ENCODE measurements at places on chromosomes 7 and 10.

- DNase-seq = peak; percentile 81
- H3K4me3 ChIP-seq = no peak overlapping the region
- no peak overlapping the region for H3K27ac ChIP-seq
- peaks cover 3% of the 10 kb centered on the region for H3K4me1 ChIP-seq
Measured at GRCh38 chr10:77004917-77005564, 632.6 kb downstream of the KCNMA1 start.

DNA sequence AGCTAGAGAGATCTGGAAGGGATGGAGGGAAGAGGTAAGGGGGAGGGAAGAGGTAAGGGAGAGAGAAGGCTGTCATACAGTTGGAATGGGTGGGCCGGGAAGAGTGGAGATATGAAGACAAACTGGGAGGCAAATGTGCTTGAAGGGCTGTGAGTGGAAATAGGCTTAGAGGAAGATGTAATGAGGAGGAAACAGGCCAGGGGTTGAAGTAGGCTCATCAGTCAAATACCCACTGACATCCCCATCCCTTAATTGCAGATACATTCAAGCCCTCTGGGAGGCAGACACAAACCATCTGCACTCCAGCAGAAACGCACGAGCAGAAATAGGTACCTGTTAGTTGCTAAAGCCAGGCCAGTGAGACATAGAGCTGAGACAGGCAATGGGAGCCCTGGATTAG is 2.1 kb downstream of the SYNPO2L start:
- H3K27ac ChIP-seq = no peak overlapping the region
- peak; percentile 29 for DNase-seq
- H3K27me3 ChIP-seq = no peaks in the 10 kb centered on the region
- H3K4me3 ChIP-seq = no peak overlapping the region
- H3K36me3 ChIP-seq = no peaks in the 10 kb centered on the region

DNA sequence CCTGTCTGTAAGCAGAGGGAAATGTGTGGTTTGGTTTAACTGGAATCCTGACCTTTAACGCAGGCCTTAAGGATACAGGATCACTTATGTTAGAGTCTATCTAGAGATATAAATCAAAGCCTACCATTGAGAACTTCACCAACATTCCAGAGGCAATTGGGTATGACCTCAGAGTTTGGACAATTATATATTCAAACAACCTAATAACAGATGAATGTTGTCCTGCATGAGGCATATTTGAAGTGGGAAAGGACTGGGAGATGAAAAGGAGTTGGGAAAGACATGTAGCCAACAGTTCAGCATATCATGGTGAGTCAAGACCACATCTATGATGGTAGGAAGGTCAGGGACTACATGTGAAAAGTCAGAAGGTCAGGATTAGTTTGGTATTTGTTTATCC is 274.2 kb downstream of the DOCK4 start:
- no peak for DNase-seq
- H3K27ac ChIP-seq = no peak overlapping the region
- peaks cover 18% of the 10 kb centered on the region for H3K4me1 ChIP-seq
- no peaks in the 10 kb centered on the region for H3K27me3 ChIP-seq
- H3K36me3 ChIP-seq = no peaks in the 10 kb centered on the region

- H3K4me3 ChIP-seq = no peak overlapping the region
- no peak overlapping the region for H3K27ac ChIP-seq
- H3K36me3 ChIP-seq = no peaks in the 10 kb centered on the region
- peaks cover 10% of the 10 kb centered on the region for H3K4me1 ChIP-seq
- no peaks in the 10 kb centered on the region for H3K27me3 ChIP-seq
- no peak for DNase-seq
Measured at GRCh38 chr7:36984710-36985312, 260.5 kb upstream of the AOAH start.

GRCh38 chr7:137934941-137935883 is 66.7 kb downstream of the CREB3L2 start:
- H3K4me1 ChIP-seq = peaks cover 14% of the 10 kb centered on the region
- DNase-seq = no peak
- no peaks in the 10 kb centered on the region for H3K27me3 ChIP-seq
- H3K27ac ChIP-seq = no peak overlapping the region

GRCh38 chr7:149776289-149776688 is 2.9 kb upstream of the ZNF467 start:
- H3K27me3 ChIP-seq = peaks cover 49% of the 10 kb centered on the region
- no peak for DNase-seq
- H3K27ac ChIP-seq = no peak overlapping the region
- peaks cover 12% of the 10 kb centered on the region for H3K4me1 ChIP-seq

GRCh38 chr7:155471718-155472117 is 13.8 kb downstream of the EN2 start:
- H3K27me3 ChIP-seq = peaks cover 100% of the 10 kb centered on the region
- no peak overlapping the region for H3K27ac ChIP-seq
- H3K4me1 ChIP-seq = peaks cover 16% of the 10 kb centered on the region

- H3K36me3 ChIP-seq = no peaks in the 10 kb centered on the region
- no peak for DNase-seq
- H3K27me3 ChIP-seq = no peaks in the 10 kb centered on the region
- H3K27ac ChIP-seq = no peak overlapping the region
- no peak overlapping the region for H3K4me3 ChIP-seq
Measured at GRCh38 chr7:91752102-91752501, 128.4 kb downstream of the MTERF1 start.

DNA sequence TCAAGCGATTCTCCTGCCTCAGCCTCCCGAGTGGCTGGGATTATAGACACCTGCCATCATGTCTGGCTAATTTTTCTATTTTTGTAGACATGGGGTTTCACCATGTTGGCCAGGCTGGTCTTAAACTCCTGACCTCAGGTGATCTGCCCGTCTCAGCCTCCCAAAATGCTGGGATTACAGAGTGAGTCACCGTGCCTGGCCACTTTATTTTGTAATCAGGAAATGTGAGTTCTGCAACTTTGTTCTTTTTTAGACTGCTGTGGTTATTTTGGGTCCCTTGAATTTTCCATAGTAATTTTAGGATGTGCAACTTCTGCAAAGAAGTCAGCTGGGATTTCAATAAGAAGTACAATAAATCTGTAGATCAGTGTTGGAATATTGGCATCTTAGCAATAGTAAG is 96.8 kb downstream of the CYTH3 start:
- H3K4me1 ChIP-seq = peaks cover 12% of the 10 kb centered on the region
- no peak overlapping the region for H3K27ac ChIP-seq
- DNase-seq = no peak
- H3K27me3 ChIP-seq = no peaks in the 10 kb centered on the region

- no peaks in the 10 kb centered on the region for H3K27me3 ChIP-seq
- H3K4me1 ChIP-seq = no peaks in the 10 kb centered on the region
- no peak overlapping the region for H3K4me3 ChIP-seq
- H3K36me3 ChIP-seq = peaks cover 22% of the 10 kb centered on the region
Measured at GRCh38 chr7:149489391-149490024, 8.1 kb downstream of the ZNF746 start.
